ENCODE measurements at places on chromosomes 1 and 21.

DNA sequence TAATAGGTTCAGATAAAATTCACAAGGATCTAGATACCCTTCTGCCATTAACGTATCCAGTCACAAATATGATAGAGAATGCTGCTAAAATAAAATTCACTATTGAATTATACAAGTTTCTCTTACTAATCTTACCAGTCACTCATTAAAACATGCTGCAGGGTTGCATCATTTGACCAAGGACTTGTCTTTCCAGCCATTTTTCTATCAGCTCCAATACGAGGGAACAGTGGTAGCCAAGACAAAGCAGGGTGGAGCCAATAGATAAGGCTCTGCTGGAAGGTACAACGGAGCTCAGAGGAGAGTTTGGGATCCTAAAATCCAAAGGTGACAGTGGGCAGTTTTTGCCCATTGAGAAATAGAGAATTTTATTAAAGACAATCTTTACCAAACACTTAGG lies 4.0 kb downstream of the DONSON start:
- no peak for DNase-seq

DNA sequence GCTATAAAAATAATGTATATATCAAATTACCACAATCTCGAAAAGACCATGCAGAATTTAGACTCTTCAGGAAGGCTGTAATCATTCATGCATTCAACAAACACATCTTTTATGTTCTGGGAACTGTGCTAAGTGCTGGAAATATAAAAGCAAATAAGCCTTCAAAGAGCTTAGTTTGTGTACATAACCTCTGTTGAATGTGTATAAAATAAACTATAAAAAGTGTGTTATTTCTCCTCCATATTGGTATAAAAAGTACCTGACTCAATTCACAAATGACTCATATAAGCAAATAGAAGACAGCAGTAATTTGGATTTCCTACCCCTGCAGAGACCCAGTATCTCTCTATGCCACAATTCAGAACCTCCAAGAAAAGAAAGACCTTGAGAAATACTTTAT lies 36.8 kb downstream of the RAB3GAP2 start:
- no peak for DNase-seq

- DNase-seq = peak; percentile 63
Measured at GRCh38 chr1:167447521-167448136, 70.7 kb downstream of the CD247 start.

GRCh38 chr1:81023187-81023724 lies 777.5 kb upstream of the ADGRL2 start:
- DNase-seq = no peak

GRCh38 chr1:64077281-64077940 lies 126.0 kb upstream of the UBE2U start:
- DNase-seq = no peak

- DNase-seq = no peak
Measured at GRCh38 chr21:14603202-14603601, 57.1 kb upstream of the SAMSN1 start.

DNA sequence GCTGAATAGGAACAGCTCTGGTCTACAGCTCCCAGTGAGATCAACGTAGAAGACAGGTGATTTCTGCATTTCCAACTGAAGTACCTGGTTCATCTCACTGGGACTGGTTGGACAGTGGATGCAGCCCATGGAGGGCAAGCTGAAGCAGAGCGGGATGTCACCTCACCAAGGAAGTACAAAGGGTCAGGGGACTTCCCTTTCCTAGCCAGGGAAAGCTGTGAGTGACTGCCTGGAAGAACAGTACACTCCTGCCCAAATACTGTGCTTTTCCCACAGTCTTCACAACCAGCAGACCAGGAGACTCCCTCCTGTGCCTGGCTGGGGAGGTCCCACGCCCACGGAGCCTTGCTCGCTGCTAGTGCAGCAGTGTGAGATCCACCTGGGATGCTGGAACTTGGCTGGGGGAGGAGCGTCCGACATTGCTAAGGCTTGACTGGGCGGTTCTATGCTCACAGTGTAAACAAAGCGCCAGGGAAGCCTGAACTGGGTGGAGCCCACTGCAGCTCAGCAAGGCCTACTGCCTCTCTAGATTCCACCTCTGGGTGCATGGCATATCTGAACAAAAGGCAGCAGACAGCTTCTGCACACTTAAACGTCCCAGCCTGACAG lies 14.7 kb downstream of the CR1L start:
- no peak for DNase-seq

All from stimulated activated CD4-positive, alpha-beta T cell treated with anti-CD3 and anti-CD28 coated beads, Interleukin-4, amount 100 ng/mL, for 1 hour (primary cell).